Suprapubic skin (tissue), 4 donors: ENCODE measurements at places on chromosomes 7 and 10.

- H3K27me3 ChIP-seq = no peaks in the 10 kb centered on the region
- no peak for DNase-seq
- no peak overlapping the region for H3K27ac ChIP-seq
- no peak overlapping the region for H3K4me3 ChIP-seq
Measured at GRCh38 chr10:119640875-119641526, 10.2 kb upstream of the BAG3 start.

DNA sequence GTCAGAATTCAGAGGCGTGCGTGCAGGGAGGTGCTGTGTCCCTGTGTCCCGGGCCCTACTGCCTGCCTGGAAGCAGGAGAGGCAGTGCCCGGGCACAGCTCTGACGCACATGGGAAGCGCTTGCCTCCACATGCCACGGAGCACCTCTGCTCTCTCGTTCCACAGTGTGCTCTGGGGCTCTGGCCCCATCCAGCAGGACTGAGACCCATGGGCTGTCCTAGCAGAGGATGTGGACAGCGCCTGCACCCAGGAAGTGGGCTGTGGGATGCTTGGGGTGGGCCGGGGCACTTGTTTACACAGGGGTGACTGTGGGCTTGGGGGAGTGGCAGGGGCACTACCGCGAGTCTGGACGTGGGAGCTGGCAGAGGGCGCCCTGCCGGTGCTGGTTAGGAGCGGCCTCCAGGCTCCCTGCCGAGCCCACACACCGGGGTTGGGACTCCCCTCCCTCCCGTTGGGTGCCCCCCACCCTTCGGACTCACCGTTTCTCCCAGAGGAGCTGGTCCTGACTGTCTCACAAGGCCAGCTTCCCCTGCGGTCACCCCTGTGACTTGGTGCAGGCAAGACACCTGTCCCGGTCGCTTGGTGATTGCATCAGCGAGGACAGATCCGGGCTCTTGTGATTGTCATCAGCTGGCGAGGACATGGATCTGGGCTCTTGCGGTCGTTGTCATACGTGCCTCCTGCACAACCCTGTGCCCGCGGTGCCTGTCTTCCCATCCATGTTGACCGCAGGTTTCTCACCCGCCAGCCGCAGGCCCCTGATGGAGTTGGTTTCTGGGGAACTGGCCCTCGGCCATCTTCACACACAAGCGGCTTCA lies 83.1 kb downstream of the NKX6-2 start:
- peaks cover 34% of the 10 kb centered on the region for H3K36me3 ChIP-seq
- H3K27ac ChIP-seq = no peak overlapping the region
- H3K27me3 ChIP-seq = no peaks in the 10 kb centered on the region
- H3K4me1 ChIP-seq = peaks cover 2% of the 10 kb centered on the region

GRCh38 chr10:69885379-69886013 lies 83.8 kb downstream of the COL13A1 start:
- no peak for DNase-seq
- no peak overlapping the region for H3K27ac ChIP-seq
- H3K4me3 ChIP-seq = no peak overlapping the region

DNA sequence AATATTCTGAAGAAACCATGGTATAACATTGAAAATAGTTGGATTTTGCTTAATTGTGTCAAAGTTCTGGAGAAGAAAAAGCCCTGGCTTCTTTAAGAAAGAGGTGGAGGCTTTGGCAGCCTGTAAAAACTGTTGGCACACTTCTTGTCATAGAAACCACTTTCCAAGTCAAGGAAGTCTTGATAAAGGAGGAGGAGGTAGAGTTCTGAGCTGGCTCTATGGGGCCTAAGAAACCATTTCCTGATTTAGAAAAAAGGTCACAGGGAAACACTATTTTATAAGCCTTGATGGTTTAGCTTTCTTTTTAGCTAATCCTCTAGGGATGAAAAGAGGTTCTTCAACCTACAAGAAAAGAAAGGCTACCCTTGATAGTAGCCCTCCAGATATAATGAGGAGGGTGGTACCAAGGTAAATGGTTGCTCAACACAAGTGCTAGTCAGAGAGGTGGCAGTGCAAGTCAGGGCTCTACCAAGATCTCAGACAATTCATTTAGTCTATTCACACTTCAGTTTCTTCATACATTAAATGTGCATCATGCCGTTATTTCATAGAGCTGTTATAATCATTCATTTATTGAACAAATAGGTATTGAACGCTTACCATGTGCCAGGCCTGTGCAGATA lies 346.9 kb downstream of the RNLS start:
- H3K27me3 ChIP-seq = no peaks in the 10 kb centered on the region
- peaks cover 26% of the 10 kb centered on the region for H3K4me1 ChIP-seq
- no peaks in the 10 kb centered on the region for H3K36me3 ChIP-seq

DNA sequence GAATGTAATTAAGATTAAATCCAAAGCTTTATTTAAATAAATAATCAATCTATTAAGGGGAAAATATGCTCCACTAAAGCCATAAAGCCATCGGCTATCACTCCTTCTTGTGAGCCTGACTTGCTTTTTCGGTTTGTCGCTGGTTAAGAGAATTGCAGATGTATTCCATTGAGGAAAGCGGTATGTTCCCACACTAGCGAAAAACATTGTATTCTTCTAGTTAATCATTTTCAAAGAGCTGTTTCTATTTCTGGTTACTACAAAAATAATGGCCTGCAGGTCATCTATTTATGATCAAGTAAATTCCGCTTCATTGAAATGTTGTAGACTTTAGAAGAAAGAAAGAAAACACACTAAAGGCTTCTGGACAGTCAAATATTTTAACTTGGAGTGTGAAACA lies 173.4 kb downstream of the CACNB2 start:
- no peaks in the 10 kb centered on the region for H3K4me1 ChIP-seq
- DNase-seq = no peak
- no peaks in the 10 kb centered on the region for H3K36me3 ChIP-seq
- no peaks in the 10 kb centered on the region for H3K27me3 ChIP-seq
